ENCODE measurements at places on chromosomes 12 and 14.

DNA sequence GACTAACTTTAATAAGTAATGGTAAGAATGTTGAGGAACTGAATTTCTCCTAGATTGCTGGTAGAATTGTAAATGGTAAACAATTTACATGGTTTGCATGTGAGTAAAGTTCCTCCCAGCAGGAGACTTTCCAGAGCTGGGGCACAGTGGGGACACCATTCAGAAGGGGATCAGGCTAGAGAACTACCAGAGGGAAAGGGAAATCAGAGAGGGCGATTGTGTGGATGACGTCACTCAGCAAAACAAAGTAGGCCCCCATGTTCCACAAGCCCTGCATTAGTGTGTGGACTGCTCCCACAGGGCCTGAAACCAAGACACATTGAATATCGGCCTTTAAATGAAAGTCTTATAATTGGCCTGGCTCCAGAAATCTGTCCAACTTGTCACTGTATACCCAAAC is 9.5 kb downstream of the RNASE11 start:
- DNase-seq, result no peak

DNA sequence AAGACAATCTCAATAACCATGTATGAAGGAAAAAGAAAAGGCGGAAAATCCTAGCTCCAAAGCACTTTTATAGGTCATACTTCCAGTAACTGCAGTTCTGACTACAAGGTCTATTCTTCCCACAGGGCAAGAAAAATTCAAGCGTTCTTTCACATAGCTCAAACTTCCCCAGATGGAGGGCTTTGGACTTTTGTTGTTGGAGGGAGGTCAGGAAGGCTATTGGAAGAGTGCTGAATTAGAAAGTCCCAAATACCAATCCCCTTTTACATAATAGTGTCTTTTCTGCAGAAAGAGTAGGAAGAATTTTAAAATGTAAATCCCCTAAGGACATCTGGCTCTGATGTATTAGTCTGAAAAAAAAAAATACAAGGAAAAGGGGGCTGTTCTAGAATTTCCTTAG is 309.4 kb downstream of the MDGA2 start:
- no peak for DNase-seq

- peak; percentile 10 for DNase-seq
Measured at GRCh38 chr12:49043856-49044258, 16.7 kb downstream of the KMT2D start.

- peak; percentile 51 for DNase-seq
Measured at GRCh38 chr12:57127726-57128518, at the start of gene LRP1. TSS of gene LRP1 (plus strand) at chr12:57128483. CDS start at chr12:57128965, 482 bp downstream.

DNA sequence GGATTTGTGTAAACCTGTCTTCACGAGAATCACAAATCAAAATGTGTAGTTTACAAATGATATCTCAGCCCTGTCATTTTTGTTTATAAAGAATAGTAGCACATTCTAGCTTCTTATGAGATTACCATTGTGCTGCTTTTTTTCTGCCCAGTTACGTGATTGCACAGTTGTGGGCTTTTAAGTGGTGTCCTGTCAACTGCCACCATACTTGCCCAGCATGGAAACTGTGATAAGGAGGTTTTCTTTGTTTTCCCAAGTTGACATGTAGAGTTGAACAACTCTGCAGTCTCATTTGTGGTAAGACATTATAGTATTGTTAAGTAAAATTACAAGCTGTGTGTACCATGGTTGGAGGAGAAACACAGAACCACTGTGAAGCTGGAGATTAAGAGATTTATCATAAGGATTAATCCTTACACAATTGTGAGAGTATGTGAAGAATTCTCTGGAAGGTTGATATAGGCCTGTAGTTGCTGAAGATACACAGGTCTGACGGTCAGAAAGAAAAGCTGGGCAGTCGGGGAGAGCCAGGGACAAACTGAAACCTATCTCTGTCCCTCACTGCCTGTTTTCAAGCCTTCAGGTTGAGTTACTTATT is 12.2 kb downstream of the CHURC1 start:
- DNase-seq, result no peak

GRCh38 chr12:121444842-121445202 is 44.9 kb downstream of the RNF34 start:
- no peak for DNase-seq

- no peak for DNase-seq
Measured at GRCh38 chr12:54949073-54949711, 35.4 kb downstream of the TESPA1 start.

- DNase-seq, result peak; percentile 13
Measured at GRCh38 chr14:22319526-22320361, 269.3 kb downstream of the DAD1 start.

- DNase-seq, result no peak
Measured at GRCh38 chr14:52455291-52456088, 96.8 kb downstream of the TXNDC16 start.

- DNase-seq, result no peak
Measured at GRCh38 chr14:92223025-92223424, 99.9 kb upstream of the SLC24A4 start.

DNA sequence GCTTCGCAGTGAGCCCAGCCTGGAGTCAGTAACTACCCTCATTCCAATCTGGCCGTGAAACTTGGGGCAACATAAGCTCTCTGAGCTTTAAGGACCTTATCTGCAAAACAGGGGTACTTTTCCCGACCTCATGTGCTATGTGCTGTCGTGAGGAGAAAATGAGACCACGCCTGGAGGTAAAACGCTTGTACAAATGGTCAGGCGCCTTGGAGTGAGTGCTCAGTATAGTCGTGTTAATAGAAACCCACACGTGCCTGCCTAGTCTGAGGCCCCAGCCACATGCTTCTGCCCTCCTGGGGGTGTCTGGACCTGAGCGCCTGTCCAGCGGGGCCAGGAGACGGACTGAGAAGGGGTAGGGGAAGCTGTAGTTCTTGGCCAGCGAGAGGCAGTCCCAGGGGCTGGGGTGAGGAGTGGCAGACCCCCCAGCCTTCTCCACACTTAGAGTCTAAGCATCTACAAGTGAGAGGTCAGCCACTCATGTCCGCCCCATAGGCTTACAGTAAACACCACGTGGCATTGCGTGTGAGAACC is 4.9 kb downstream of the AQP5 start:
- no peak for DNase-seq

DNA sequence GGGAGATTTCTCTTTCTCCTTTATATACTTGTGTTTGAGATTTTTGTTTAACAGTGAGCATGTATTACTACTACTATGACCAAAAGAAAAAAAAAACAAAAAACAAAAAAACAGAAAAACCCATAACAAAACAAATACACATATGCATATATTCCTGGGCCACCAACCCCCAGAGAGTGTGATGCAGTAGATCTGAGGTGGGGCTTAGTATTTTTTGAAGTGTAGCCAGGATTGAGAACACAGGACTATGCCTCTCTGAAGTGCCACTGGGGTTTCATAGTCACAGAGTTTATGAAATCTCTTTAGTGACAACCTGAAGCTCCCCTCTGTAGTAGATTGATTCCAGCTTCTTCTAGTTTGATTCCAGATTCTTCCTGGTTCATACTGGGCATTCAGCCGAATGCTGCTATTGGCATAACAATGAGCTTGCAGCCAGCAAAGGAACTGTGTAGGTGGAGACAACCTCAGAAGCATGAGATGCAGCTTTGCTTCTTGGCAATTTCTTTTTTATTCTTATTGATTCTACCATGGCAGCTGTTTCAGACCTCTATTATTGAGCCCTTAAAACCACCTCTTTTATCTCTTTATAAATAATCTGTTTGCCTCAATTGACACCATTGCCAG is 15.5 kb upstream of the ANO4 start:
- DNase-seq, result no peak

DNA sequence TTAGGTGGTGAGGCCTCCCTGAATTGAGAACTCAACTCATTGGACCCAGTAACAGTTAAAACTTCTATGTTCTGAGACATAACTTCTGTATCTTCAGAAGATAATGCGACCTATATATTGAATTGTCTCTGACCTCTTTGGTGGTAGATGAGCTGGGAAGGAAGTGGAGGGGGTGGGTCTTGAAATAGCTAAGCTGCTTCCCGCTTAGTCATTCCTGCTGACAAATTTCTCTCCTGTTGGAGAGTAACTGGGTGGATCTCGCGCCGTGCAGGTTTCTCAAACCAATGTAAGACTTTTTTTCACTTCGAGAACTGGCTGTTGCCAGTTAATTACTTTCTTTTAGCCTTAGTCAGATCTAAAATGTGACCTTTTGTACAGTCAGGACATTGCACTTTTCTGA is 100.8 kb downstream of the PPHLN1 start:
- DNase-seq, result no peak

- DNase-seq, result no peak
Measured at GRCh38 chr14:69284170-69284569, 24.2 kb downstream of the GALNT16 start.

DNA sequence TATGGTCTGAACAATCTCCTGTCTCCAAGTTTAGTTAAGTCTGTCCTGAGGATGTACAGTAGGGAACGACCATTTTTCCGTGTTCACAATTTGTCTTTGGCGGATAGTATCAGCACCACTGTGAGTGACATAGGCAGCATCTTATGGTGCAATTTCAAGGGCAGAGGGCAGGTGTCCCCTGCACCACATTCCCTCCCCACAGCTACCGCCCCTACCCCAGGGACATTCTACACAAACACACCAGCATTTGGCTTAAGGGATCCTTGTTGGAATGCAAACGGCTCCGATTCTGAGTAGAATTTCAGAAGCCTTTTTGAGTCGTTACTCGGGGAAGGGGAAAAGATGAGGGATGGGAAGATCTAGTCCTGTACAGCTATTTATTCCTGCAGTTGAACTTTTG is 25.1 kb upstream of the DICER1 start:
- no peak for DNase-seq
